H7 (cell line): ENCODE measurements at places on chromosomes 16 and 17.

DNA sequence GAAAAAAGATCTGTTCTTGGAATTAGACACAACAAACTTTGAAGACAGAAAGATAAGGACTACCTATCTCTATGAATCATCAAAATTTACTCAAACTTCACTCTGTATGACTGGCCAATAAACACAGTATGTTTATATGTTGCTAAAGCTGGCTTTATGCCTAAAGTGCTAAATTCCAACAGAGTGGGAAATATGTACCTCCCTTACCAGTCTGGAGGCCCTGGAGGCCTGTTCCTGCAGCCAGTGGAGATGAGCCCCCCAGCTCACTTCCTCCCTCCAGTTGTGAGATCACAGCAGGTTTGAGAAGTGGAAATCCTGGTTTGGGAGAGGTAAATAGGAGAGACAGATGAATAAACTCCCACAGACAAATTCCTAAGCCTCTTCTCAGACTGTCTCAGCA lies 9.0 kb downstream of the ZNF23 start:
- no peak for DNase-seq

DNA sequence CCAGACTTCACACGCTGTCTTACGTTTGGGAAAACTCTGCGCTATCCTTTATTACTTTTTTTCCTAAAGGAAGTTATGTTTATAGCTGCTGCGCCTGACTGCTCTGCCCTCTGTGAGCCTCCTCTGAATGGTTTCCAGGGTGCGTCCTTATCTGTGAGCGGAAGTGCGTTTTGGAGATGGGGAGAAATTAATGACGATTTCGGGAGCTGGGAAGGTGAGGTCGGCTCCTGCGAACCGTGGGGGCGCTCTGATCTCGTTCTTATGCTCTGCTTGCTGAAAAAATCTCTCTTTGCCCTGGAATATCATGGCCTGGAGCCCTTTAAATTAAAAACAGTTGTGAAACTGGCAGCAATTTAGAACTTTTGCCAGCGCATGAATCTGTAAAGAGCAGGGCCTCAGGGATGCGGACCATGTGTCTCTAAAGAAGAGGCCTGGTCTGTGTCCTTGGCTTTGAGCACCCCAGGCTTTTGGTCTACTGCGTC lies 135.7 kb upstream of the ZFHX3 start:
- peak; percentile 30 for DNase-seq

DNA sequence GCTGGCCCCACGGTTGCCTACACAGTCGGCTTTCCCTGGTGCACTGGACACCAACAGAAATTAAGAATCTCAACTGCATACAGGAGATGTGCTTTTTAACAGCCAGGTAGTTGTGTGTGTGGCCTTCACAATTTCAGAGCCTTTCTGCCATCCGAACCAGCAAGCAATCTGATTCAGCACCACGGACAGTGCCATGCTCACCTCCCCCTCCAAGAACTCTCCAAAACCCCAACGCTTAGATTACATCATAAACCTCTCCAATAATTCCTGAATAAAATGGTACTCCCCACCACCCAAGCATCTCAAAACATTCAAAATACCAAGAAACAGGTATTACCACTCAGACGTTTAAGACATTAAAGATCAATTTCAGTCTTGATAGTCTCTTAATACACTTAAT lies 31.8 kb downstream of the USP7 start:
- DNase-seq: peak; percentile 74

GRCh38 chr16:33877-34647 lies 19.3 kb downstream of the POLR3K start:
- no peak for DNase-seq

- DNase-seq: no peak
Observed at GRCh38 chr17:74150428-74151025, 53.0 kb upstream of the RPL38 start.

GRCh38 chr17:77654850-77655249 lies 303.7 kb upstream of the TNRC6C start:
- peak; percentile 46 for DNase-seq

GRCh38 chr16:88374736-88375135 lies 8.0 kb upstream of the ZNF469 start:
- no peak for DNase-seq
